Activated CD4-positive, alpha-beta T cell treated with anti-CD3 and anti-CD28 coated beads, Interleukin-2, amount 50 U/mL, for 16 hours (primary cell): ENCODE measurements at places on chromosomes 5 and 9.

DNA sequence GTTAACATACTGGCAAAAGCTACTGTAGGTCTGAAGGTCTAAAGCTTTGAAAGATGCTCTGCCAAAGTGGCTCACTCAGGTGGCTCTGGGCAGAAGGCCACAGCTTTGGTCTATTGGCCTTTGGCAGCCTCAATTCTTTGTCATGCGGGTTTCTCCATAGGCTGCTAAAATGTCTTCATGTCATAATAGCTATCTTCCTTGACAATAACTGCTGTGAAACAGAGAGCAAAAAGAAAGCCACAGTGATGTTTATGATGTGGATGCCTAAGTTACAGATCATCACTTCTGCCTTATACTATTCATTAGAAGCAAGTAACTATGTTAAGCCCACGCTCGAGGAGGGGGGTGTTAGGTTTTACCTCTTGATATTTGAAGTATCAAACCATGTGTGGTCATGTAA, 906.1 kb upstream of the CDH9 start:
- no peak for DNase-seq

DNA sequence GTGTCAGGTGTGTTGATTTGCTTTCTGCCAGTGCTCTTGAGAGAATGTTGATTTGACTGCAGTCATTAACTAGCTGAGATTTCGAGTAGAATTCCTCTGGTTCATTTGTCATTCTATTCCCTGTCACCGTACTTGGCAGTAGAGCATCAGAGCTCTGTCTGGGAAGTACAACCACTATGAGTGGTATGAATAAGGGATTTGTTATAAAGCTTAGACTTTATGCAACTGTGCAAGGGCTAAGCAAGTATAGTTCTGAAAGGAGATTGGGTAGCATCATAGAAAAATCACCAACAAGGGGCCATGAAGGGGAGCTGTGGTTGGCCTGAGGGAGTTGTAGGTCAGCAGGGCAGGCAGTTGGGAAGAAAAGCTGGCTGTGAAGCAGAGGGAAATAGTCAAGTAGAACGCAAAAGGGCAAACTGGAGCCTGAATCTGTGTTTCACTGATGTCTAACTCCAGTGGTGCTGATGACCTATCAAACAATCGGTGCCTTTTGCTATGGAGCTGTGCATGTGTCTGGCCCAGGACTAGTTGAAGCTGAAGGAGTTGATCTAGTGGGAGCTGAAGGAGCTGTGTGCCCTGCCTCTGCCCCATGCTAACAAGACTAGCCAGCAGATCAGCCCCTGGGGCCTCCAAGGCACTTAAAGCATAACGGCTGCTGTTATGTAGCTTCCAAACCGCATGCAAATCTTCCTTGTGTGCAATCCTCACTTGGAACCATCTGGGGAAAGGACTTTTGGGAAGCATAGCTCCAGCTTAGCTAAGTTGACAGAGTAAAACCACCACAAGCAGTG, 110.0 kb downstream of the SLC28A3 start:
- no peak for DNase-seq

DNA sequence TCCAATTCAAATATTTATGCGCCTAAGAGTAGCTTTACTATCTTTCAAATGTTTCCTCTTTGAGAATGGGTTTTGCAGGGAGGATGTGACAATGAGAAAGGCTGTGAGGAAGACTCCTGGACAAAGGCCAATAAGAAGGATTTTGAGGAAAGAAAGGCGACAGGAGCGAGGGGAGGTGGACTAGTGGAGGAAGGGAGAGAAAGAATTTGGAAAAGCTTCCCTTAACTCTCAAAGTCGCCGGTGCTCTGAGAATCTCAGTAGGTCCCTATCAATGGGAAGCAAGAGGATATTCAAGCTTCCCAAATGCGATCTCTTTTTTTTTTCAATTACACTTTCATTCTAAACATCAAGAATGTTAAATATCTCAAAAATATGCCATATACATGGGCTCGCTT, 2.8 kb upstream of the CDC20B start:
- no peak for DNase-seq

DNA sequence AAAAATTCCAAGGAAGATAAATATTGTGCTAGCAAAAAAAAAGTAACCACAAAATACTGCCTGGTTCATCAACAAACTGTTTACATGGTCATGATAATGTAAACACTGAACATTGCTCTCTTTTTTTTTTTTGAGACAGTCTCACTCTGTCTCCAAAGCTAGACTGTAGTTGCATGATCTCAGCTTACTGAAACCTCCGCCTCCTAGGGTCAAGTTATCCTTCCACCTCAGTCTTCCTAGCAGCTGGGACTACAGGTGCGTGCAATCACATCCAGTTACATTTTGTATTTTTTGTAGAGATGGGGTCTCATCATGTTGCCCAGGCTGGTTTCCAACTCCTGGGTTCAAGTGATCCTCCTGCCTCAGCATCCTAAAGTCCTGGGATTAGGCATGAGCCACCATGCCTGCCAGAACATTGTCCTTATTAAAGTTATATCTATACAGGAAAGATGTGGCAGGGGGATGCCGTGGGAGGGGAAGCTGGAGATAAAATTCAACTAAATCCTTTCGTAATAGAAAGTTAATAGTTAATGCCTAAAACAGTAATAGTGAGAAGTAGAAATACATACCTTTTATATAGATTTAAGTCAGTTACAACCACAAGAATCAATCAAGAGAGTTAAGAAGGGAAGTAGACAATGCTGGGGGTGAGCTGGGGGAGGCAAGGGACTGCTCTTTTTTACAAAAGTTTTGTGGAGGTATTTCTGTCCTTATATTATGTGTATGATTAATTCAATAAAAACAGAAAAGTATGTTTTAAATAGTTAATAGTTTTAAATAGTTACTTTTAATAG, 52.3 kb downstream of the RGMB start:
- DNase-seq, result no peak

DNA sequence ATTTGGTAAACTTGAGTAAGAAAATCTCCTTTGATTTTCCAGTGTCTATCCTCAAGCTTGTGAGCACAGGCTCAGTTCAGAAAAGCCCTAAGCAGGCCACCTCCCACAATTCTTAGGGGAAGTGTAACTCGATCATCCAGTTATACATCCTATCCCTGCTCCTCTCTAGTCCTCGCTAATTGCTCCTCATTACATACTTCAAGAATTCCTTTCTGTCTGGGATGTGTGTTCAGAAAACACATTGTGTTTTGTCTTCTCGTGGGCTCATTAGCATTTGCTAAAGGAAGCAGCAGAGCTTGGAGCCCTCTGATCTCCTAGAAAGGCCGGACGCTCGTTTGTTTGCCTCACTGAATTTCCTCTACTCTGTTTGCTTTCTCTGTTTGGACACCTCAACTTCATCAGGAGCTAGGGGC, 268.2 kb upstream of the RFX3 start:
- no peak for DNase-seq

- DNase-seq, result no peak
These were observed 97.1 kb downstream of the UNC13B start for GRCh38 chr9:35258660-35259474.

GRCh38 chr9:127390563-127390962, 6.4 kb upstream of the SLC2A8 start:
- no peak for DNase-seq

DNA sequence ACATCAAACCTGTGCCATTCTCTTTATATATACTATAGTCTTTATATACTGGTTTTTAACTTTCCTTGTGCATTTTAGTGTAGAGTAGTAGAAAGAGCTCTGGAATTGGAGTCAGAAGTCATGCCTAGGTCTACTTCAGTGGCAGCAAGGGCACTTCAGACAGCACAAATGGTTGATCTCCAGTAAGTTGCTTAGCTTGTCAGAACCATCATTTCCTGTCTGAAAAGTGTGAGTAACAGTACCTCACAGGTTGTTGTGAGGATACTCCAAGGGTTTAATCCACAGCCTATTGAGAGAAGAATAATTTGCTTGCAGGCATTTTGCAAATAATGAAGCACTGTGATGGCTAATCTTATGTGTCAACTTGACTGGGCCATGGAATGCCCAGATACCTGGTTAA, 95.8 kb upstream of the NR4A3 start:
- no peak for DNase-seq

- no peak for DNase-seq
These were observed 571 bp upstream of the S1PR3 start for GRCh38 chr9:88990729-88991065.

- DNase-seq, result no peak
These were observed 3.5 kb downstream of the PANK3 start for GRCh38 chr5:168575391-168576372.

DNA sequence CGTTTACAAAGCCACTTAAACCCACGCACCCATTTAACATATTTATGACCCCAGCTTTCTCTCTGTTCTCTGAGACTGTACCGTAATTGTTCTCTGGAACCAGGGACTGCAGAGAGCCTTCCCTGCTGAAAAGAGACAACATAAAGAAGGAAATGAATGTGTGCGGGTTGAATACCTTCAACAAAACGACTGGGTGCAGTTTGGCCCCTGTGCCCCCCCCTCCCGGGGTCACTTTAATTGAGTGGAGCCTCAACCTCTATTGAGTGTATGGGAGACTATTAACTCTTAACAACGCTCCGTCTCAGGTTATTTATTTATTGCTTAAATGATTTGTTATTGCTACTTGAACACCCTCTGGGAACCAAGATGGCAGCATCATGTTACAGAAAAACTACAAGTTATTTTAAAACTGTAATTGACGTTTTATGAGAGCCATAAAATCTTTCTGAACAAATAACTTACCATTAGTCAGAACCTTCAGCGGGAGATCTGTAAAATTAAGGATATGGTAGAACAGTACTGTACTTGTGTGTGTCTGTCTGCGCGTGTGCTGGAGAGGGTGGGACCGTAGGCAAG, 70.6 kb downstream of the GAS1 start:
- no peak for DNase-seq

GRCh38 chr5:78550891-78551290, 97.7 kb downstream of the LHFPL2 start:
- DNase-seq, result no peak

GRCh38 chr5:20369518-20369885, 381.5 kb upstream of the CDH18 start:
- DNase-seq, result no peak

GRCh38 chr5:135650081-135650480, 71.3 kb upstream of the CXCL14 start:
- no peak for DNase-seq

GRCh38 chr5:100539519-100539918, 4.3 kb downstream of the FAM174A start:
- no peak for DNase-seq

DNA sequence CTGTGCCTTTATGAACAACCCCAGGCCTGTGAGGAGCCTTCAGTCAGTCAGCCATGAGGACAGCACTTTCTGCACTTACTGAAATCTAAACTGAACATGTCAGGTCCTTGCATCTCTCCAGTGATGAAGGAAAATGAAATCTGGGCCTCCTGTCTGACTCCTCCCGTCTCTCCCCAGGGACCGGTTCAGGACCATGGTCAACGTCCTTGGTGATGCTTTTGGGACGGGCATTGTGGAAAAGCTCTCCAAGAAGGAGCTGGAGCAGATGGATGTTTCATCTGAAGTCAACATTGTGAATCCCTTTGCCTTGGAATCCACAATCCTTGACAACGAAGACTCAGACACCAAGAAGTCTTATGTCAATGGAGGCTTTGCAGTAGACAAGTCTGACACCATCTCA, 77.0 kb upstream of the PLPP6 start:
- DNase-seq, result no peak

DNA sequence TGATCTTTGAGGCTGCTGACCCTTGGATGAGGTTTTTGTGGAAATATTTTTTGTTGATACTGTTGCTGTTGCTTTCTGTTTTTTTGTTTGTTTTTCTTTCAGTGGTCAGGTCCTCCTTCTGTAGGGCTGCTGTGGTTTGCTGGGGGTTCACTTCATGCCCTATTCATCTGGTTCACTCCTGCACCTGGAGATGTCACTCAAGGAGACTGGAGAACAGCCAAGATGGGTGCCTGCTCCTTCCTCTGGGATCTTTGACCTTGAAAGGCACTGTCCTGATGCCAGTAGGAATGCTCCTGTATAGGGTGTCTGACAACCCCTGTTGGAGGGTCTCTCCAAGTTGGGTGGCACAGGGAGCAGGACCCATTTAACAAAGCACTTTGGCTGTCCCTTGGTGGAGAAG, 67.0 kb upstream of the ACTBL2 start:
- DNase-seq, result no peak

DNA sequence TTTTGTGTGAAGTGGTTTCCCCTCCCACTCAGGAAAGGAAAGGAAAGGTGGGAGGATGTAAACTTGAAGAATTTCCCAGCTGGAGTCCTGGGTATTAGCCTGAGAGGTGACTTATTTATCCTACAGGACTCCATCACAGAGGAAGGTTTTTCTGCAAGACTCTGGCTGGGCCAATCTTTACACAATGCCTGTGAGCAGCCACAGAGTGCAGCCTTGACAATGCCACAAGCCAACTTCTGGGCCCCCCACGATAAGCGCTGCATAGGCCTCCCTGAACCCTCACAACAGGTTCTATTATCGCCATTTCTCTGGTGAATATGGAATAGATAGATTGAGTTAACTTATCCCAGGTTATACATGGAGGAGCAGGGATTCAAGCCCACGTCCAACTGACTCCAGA, 12.4 kb downstream of the TTC39B start:
- DNase-seq, result no peak

DNA sequence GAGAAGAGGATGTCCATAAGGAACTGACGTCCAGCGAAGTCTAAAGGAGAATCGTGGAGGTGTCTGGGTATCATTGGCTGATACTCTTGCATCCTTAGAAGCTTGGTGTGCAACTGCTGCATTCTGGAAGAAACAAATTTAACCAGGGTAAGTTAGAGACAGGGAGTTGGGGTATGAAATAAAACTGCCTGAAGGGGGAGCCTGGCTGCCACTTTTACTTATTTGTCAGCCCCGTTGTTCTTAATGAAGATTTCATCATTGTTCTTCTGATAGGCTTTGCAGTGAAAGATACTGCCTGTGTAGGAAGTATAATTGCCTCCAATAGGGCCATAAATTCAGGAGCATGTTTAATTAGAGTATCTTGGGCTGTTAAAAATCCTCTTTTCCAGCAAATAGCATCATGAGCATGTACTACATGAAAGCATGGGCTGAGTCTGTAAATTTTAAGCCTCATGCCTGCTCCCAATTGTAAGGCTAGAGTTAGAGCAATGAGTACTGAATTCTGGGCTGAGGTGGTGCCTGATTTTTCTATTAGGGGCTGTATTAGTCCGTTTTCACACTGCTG, 1264.5 kb upstream of the ACO1 start:
- peak; percentile 27 for DNase-seq

GRCh38 chr5:7801891-7802614, 48.9 kb downstream of the CFAP90 start:
- DNase-seq, result no peak

DNA sequence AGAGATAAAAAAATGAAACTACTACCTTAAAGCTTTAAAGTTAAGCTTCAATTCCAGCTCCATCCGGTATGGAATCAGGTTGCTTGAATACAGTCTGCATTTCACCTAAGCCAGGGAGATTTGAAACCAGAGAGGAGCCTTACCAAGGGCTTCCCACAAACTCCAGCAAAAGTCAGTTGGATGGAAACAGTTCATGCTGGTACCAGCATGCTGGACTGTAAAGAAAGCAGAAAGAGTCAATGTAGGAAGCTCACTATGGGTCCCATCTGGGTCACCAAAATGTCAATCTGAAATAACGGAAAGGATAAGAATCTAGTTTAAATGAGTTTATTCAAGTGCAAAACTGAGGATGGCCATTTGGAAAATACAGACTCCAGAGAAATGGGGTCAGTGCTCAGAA, 65.3 kb downstream of the CDO1 start:
- no peak for DNase-seq
